ENCODE measurements at places on chromosomes 3 and 15.

GRCh38 chr15:73838831-73839426, 34.4 kb upstream of the TBC1D21 start:
- DNase-seq, result no peak

DNA sequence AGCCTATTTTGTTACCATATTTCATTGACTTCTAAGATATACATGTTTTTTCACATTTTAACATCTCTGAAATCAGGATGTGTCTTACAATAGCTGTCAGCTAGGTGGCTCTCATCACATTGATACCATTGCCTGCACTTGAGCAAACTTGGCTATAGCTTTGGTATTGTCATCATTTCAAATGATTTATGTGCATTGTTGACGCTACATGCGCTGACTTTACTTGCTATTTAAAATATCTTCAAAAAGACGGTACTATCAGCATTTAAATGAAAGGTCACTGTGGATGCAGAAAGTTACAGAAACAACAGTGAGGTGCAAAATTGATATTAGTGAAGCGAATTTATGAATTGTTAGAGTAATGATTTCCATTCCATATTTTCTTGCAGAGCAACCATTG, 54.0 kb upstream of the ABHD2 start:
- no peak for DNase-seq

DNA sequence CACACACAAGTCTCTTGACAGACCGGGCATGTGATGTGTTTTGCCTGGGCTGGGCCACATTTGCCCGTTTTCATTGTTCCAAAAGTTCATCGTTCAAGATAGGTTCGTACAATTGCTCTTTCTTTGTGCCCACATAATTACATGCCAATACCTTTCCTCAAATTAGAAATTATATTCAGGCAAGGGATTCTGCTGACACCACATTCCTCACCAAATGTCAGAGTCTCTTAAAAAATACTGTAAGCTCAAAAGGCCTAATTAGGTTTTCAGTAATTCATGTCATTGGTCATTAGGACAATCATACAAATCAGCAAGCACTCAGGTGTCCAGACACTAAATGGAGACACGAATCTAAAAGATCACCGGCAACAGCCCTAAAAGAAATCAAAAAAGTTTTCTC, 215.3 kb downstream of the ALCAM start:
- DNase-seq, result no peak

- DNase-seq, result no peak
These were observed 567.2 kb upstream of the TBL1XR1 start for GRCh38 chr3:177764377-177764912.

GRCh38 chr3:179260949-179261765, 10.2 kb upstream of the KCNMB3 start:
- DNase-seq, result peak; percentile 45

GRCh38 chr15:31801152-31801551, 229.2 kb upstream of the CHRNA7 start:
- DNase-seq, result no peak

GRCh38 chr3:177960014-177960413, 576.2 kb upstream of the KCNMB2 start:
- no peak for DNase-seq

DNA sequence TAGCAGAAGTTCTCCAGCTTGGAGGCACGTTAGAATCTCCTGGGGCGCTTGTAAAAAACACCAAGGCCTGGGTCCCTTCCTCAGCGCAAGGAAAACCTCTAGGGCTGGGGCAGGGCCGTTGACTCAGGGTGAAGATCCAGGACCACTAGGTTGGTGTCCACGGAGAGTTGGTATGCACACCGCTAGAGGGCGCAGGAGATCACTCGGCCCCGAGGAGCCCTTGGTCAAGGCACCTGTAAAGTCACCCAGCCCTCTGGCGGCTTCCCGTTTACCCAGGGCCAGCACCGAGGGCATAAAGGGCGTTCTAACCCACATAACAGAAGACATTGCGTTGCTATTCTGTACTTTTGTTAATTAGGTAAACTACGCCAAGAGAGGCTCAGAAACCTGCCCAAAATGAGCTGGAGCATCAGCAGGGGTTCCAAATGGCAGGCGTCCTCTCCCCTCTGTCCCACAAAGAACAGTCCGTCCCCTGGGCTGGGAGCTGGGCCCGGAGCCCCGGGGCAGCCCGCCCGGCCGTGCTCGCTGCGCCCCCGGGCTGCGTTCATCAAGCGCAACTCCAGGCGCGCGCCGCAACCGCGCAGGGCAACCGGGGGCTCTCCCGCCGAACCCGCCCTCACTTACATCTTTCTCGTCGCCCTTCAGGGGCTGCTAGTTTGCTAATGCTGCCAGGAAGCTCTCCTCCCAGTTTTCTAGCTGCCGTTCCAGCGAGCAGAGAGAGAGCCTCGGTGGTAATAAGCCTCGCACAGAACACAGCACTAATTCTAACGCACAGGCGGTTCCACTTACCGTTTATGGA, 332.1 kb downstream of the ARRDC4 start:
- no peak for DNase-seq

DNA sequence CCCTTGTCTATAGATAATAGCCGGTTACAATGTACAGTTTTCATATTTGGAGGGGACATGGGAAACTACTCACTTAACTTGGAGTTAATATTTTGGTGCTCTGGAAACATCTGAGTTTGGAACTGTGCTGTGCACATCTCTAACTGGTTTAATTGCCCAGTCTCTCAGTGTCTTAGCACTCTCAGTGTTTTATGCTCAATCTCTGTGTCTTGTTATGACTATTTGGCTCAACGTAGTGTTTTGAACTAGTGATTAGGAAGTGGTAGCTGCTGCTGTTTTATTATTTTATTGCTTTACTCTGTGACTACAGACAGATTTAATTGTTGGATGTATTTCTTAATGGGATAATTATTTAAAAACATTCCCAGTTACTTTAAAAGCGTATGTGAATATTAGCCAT, 17.0 kb downstream of the FNDC3B start:
- no peak for DNase-seq

DNA sequence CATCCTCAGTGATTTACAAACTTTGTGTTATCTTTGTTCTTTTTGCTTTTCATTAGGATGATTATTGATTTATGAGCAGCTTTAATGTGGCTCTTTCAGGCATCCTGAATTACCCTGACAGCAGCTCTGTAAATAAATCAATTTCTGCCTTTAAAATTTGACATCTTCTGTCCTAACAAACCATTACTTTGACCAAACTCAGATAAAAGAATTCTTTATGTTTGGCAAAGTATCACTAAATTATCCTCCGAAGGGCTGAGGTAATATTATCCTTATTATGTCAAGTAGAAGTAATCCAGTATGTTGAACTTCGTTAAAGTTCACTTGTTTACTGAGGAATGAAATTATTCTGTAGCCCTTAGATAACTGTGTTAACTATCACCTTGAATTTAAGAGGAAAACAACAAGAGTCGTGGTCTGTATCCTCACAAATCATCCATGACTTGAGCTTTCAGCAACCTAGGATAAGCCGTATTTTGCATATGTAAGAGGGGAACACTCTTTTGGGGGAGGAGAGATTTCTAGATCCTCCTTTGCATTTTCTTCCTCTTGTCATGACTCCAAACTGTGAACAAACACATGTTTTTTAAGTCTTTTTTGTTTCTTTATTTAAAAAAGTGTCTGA, 173.2 kb upstream of the STAC start:
- DNase-seq, result no peak

DNA sequence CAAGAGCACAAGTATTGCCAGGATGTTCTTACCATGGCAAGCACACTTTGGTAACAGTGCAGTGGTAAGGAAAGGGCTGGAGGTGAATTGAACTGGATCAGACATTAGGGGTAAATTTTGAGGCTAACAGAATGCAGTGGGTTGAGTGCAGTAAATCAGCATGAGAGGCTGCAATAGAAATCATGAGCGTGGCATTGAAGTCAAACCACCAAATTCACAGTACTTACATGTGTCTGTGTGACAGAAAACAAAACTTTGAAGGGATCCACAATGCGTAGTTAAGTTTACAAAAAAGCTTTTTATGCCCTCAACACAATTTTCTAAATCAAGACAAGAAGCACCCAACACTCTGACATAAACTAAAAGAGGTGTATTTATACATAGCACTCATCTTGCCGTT, 428.0 kb upstream of the ARHGEF26 start:
- no peak for DNase-seq

DNA sequence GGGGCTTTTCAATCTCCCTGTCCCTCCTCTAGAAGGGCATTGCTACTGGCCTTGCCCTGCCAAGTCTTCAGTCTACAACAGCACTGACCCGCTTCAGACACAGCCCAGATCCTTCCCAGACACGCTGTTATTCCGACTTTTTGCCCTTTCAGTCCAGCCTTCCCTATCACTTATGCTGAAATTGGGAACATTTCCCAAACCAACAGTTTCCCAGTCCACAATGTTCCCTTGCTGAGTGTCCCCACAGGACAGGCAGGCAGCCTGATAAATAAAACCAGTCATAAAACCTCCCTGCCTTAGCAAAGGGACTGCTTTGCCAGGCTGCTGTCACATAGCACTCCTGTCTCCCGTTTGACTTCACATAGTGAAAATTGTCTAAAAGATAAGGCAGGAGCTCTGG, 43.5 kb downstream of the GOLGA6L2 start:
- no peak for DNase-seq

DNA sequence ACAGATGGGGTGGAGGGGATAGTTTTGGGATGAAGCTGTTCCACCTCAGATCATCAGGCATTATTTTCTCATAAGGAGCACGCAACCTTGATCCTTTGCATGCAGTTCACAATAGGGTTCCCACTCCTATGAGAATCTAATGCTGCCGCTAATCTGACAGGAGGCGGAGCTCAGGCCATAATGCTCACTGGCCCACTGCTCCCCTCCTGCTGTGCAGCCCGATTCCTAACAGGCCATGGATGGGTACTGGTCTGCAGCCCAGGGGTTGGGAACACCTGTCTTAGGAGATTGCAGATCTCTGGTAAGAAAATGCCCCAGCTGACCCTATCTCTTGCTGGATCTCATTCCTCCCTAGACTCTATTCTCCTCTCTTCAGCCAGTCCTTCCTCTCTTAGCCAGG, 6.8 kb downstream of the CSTA start:
- no peak for DNase-seq

DNA sequence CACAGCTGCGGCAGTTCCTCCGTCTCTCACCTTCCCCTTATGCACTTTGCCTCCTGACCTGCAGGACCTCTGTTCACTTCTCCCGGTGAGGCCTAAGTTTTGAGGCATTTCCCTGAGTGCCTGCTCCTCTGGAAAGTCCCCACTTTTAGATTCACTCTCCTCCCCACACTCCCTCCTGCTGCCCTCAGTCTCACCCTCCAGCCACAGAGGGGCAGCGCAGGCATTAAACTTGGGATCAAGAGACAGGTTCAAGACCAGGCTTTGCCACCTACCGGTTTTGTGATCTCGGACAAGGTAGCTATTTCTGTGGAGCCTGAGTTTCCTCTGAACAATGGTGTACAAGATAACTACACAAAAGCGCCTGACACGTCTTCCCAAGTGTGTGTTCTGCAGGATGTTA, 19.4 kb downstream of the SLC6A11 start:
- no peak for DNase-seq

- peak; percentile 84 for DNase-seq
These were observed 32.8 kb upstream of the MFSD1 start for GRCh38 chr3:158768881-158769543.

- DNase-seq, result no peak
These were observed 38.9 kb downstream of the EFCAB12 start for GRCh38 chr3:129389572-129389937.

DNA sequence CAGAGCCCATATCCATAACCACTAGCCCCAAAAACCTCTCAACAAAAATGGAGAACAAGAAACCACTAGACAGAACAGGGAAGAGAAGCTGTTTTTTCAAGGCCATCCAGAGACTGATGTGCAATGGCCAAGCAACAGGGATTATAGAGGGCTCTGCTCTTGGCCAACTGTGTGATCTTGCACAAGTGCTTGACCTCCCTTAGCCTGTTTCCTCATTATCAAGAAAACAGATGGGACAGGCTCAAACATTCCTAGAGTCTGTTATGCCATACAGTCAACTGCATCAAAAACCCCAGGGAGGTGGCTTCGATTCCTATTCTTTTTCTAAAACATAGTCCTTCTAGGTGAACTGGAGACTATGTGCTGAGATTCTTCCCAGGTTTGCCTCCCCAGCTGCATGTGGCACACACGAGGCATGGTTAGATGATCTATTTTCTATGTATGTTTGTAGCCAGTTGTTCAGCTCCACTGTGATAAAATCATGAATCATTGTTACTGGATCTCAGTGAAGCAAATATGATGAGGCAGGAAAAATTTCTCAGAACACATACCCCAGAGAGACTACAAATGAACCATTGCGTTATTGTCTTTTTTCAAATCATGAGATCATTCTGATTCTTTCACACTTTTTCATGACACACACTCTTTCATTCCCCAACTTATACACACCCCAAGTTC, 132.9 kb upstream of the TGFBR2 start:
- no peak for DNase-seq

DNA sequence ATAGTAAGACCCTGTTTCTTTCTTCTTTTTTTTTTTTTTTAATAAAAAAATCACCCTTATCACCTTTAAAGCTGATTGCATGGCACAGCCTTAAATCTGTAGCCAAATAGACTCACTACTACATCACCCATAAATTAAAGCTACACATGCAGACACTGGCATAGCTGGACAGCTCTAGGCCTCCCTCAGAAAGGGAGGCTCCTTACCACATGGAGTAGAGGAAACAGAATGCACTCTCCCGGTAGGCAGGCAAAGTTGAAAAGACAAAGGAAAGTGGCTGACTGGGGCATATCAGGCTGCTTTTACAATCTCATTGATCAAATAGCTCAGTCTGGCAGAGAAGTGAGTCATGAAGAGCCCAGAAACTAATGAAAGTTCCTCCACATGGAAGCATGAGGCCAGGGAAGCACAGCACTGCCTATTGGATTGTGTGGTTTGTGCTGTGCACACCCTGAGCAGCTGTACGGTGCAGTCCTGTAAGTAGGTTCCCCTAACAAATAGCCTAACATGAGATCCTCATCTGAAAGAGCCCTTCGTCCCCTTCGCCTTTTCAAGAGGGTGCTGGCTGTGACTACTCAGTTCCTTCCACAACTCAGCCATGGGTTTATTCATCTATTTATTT, 32.7 kb upstream of the FAM98B start:
- DNase-seq, result no peak

GRCh38 chr3:141049681-141050080, 1.5 kb upstream of the SPSB4 start:
- DNase-seq, result no peak

- no peak for DNase-seq
These were observed 22.5 kb downstream of the CHST14 start for GRCh38 chr15:40493089-40493840.

- no peak for DNase-seq
These were observed 35.3 kb downstream of the KLF13 start for GRCh38 chr15:31361764-31362515.

GRCh38 chr15:22979238-22980188, 655 bp downstream of the CYFIP1 start:
- DNase-seq, result no peak

GRCh38 chr15:26081758-26082220, 218.7 kb upstream of the ATP10A start:
- no peak for DNase-seq
